ENCODE measurements at places on chromosomes 3 and 15. TPM values are rescaled to one million over a fixed set of nuclear protein-coding genes. Genes with fewer than 3 reads are reported as not detected.
A peak's percentile ranks its signal among the peaks of the same experiment; 100 is the strongest.

DNA sequence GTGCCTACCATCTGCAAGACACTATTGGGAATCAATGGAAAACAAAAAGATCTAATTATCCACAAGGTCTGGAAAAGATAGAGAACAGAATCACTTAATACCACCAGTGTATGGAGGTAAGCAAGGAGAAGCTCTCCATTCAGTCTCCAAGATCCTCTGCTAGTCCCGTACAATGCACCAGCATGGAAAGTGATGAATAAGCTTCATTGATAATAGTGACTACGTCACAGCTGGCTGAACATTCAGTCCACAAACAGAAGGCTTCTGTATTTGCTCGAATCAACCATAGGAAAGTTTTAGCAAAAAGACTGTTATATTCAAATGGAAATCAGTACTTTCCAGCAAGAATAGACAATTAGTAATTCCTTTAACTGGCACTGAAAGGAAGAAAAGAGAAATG lies 42.9 kb downstream of the IGSF11 start:
- no peaks in the 10 kb centered on the region for H3K27me3 ChIP-seq
- no peak overlapping the region for H3K27ac ChIP-seq
- DNase-seq, result no peak
- no peaks in the 10 kb centered on the region for H3K36me3 ChIP-seq

GRCh38 chr15:43915631-43916325 lies 89.0 kb downstream of the WDR76 start:
- H3K36me3 ChIP-seq, result no peaks in the 10 kb centered on the region
- no peaks in the 10 kb centered on the region for H3K27me3 ChIP-seq
- no peak overlapping the region for H3K27ac ChIP-seq
- DNase-seq, result no peak
- H3K4me3 ChIP-seq, result no peak overlapping the region
- H3K4me1 ChIP-seq, result peaks cover 27% of the 10 kb centered on the region

DNA sequence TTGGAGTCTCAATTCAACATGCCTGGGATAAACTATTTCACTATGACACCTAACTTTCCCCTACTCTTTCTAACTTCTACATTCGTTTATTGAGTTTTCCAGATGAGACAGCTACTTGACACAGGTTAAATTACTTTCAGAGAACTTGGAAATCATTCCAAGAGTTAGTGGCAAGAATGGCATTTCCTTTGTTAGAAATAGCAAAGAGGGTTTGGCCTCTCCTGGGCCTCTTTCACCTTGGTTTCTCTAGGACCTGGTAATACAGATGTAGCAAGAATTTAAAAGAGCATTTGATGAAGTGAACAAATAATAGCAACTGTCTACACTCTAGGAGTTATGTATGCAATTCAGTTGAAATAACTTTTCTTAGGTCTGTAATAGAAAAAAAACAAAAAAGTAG lies 748.9 kb downstream of the MECOM start:
- peak; percentile 6 for DNase-seq
- H3K27me3 ChIP-seq, result no peaks in the 10 kb centered on the region
- no peaks in the 10 kb centered on the region for H3K36me3 ChIP-seq
- H3K4me1 ChIP-seq, result no peaks in the 10 kb centered on the region
- H3K27ac ChIP-seq, result no peak overlapping the region
- no peak overlapping the region for H3K4me3 ChIP-seq

- H3K27me3 ChIP-seq, result no peaks in the 10 kb centered on the region
- peaks cover 24% of the 10 kb centered on the region for H3K4me1 ChIP-seq
- H3K36me3 ChIP-seq, result no peaks in the 10 kb centered on the region
- DNase-seq, result peak; percentile 99
These were observed 85.6 kb downstream of the NEDD4 start for GRCh38 chr15:55907797-55908196.

- no peaks in the 10 kb centered on the region for H3K27me3 ChIP-seq
- peaks cover 14% of the 10 kb centered on the region for H3K4me1 ChIP-seq
- no peaks in the 10 kb centered on the region for H3K36me3 ChIP-seq
- DNase-seq, result no peak
- H3K27ac ChIP-seq, result no peak overlapping the region
- H3K4me3 ChIP-seq, result no peak overlapping the region
These were observed 256.4 kb upstream of the TGFBR2 start for GRCh38 chr3:30350011-30350410.

DNA sequence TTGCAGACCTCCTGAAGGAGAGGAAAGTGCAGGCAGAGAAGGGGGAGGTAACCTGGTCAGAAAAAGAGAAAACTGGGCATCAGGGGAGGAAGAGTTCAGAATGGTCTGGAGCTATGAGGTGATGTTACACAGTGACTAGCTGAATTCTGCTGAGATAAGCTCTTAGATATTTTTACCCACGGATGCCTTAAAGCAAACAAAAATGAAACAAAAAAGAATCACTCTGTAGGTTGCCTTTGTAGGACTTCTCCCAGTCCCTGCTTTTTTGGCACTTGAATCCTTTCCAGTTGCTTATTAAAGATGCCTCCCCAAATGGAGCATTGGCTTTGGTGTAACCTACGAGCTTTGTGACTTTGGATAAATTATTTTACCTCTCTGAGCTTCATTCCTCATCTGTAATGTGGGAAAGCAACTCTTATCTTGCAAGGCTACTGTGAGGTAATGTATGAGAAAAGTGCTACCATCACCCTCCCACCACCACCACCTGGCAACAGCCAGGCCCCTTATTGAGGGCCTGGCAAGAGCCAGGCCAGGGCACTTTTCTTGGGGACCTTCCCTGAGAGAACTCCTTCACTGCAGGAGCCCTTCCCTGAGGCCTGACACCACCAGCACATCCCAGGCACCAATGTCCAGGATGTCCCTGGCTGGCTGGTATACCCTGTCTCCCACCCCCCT lies 2.7 kb downstream of the CCR1 start:
- H3K27me3 ChIP-seq, result peaks cover 19% of the 10 kb centered on the region
- H3K36me3 ChIP-seq, result no peaks in the 10 kb centered on the region
- H3K4me1 ChIP-seq, result peaks cover 6% of the 10 kb centered on the region
- no peak for DNase-seq
- no peak overlapping the region for H3K4me3 ChIP-seq
- H3K27ac ChIP-seq, result no peak overlapping the region

GRCh38 chr3:48546203-48546829 lies 10.3 kb downstream of the PFKFB4 start:
- H3K36me3 ChIP-seq, result peaks cover 35% of the 10 kb centered on the region
- DNase-seq, result no peak
- no peaks in the 10 kb centered on the region for H3K27me3 ChIP-seq
- no peak overlapping the region for H3K27ac ChIP-seq
- H3K4me3 ChIP-seq, result no peak overlapping the region
- H3K4me1 ChIP-seq, result no peaks in the 10 kb centered on the region

GRCh38 chr3:17219593-17219992 lies 334.8 kb downstream of the PLCL2 start:
- no peak overlapping the region for H3K4me3 ChIP-seq
- H3K4me1 ChIP-seq, result no peaks in the 10 kb centered on the region
- no peak overlapping the region for H3K27ac ChIP-seq
- H3K36me3 ChIP-seq, result no peaks in the 10 kb centered on the region
- DNase-seq, result no peak

DNA sequence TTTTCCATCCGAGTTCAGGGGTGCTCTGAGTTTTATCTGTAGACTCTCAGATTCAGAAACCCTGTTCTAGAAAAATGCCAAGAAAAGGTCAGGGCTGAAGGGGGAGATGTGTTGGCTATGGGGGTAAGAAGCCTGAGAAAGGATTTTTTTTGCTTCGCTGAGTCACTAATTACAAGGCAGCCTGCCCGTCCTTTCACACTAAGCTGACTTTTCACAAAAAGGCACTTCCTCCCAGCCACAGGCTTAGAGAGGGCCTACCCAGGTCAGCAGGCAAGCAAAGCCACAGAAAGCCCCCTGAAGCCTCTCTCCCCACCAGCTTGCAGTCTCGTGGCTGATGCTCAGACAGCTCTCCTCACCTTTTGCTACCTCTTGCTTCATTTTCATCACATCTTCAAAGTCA lies 192.6 kb upstream of the PRICKLE2 start:
- H3K4me1 ChIP-seq, result peaks cover 4% of the 10 kb centered on the region
- no peaks in the 10 kb centered on the region for H3K36me3 ChIP-seq
- peak; percentile 52 for DNase-seq
- H3K27me3 ChIP-seq, result no peaks in the 10 kb centered on the region
- peak overlapping the region; percentile 14 for H3K27ac ChIP-seq

The GABRA5 gene
- total RNA-seq, result 8.3 TPM

The SEMA6D gene
- 18.3 TPM for total RNA-seq

The SCG5 gene
- total RNA-seq, result 8.3 TPM

The CLDN18 gene
- not detected for total RNA-seq

The ZDHHC23 gene
- 0.90 TPM for total RNA-seq

The GPR87 gene
- 0.36 TPM for total RNA-seq

Measured in IMR-90 (cell line).